Hypothalamus (tissue), 51 donors: ENCODE measurements at places on chromosomes 3 and 15.

DNA sequence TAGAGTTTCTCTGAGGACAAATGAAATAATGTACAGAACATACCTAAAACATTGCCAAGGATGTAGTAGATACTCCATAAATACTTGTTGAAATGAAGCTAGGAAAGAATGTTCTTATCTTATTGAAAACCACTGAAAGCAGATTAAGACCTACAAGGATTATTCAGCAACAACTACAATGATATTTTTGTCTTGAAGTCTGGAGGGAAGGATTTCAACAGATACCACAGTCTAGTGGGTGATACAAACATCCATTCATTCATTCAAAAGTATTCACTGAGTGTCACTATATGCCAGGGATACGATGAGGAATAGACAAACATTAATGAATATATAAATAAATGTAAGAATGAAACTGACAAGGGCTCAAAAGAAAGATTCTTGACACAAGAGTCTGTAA is 74.7 kb upstream of the THBS1 start:
- DNase-seq, result no peak

DNA sequence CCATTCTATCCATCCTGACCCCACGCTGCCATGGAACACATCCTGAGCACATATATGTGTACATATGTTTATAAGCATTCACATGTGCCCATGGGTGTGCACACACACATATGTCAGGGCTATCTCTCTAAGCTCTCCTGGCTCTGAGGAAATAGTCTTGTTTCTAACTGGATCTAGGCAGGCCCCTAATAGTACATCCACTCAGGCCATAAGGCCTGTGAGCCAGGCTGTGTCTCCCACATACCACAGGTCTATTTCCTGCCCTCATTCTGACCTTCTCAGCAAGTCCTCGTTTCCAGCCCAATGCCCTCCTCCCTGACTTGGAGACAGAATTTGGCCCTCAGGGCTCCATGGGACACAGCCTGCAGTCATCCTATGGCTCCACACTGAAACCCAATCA is 284.8 kb upstream of the CTNNB1 start:
- no peak for DNase-seq

DNA sequence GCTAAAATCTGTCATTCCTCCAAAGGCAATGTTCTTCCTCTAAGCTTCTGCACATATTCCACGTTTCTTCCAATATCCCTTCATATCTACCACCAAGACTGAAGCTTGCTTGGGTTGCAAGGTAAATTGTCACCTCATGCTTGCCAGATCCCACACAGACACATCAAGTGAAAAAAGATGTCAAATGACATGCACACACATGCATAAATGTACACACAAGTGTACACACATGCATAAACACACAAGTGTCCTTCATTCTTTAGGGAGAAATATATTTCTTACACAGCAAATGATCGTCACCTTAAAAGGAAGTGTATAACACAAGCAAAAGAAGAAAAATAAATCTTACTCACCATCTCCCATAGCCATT is 59.4 kb downstream of the CLASP2 start:
- no peak for DNase-seq

DNA sequence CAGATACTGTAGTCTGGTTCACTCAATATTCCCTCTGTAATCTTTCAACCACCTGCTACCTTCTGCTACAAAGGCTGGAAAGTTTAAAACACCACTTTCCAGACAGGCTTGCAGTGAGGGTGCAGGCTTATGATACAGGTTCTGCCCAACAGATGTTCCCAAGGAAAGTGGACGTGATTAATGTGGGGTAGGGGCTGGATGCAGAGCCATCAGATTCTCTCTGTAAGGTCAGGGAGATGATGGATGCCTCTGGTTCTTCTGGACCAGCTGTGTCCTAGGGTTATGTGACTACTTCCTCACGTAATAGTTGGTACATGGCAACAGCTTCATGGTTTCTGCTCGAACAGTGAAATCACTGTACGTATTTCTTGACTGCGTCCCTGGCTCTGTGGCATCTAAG is 11.1 kb downstream of the GPR176 start:
- no peak for DNase-seq

GRCh38 chr3:25592510-25592968 is 72.2 kb downstream of the TOP2B start:
- DNase-seq, result no peak

GRCh38 chr15:67760901-67761300 is 64.4 kb upstream of the SKOR1 start:
- no peak for DNase-seq

DNA sequence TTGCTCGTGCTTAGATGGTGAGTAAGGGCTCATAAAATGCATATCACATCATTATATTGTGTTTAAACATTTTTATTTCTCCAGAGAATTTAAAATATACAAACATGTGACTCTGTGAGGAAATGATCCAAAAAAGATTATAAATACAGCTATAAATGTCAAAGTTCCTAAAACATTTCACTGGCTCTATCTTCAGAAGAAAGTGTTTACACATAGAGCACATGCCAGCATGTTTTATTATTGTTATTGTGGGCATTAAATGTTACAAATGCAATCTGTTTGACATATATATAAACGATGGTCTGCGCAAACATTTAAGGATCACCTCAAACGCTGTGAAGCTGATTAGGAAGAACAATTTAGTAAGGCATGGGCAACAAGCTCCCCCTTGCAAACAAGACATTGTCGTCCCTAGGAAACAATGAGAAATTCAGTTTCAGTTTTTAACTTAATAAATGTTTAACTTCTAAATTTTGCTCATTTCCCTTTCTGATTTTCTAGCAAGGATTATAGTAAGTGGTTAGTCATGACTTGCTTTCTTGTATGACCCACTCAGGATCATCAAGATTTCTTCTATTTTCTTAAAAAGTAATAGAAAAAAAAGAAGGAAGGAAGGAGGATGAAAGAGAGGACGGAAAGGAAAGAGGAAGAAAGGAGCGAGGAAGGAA is 207.5 kb downstream of the SATB1 start:
- DNase-seq, result no peak

- no peak for DNase-seq
These were observed 464.8 kb downstream of the EPHA3 start for GRCh38 chr3:89572261-89572660.

- no peak for DNase-seq
These were observed 175.4 kb upstream of the NR2E3 start for GRCh38 chr15:71634820-71635560.

GRCh38 chr3:99365979-99366378 is 272.4 kb upstream of the COL8A1 start:
- DNase-seq, result no peak

GRCh38 chr3:195172039-195172684 is 98.8 kb downstream of the XXYLT1 start:
- DNase-seq, result no peak

DNA sequence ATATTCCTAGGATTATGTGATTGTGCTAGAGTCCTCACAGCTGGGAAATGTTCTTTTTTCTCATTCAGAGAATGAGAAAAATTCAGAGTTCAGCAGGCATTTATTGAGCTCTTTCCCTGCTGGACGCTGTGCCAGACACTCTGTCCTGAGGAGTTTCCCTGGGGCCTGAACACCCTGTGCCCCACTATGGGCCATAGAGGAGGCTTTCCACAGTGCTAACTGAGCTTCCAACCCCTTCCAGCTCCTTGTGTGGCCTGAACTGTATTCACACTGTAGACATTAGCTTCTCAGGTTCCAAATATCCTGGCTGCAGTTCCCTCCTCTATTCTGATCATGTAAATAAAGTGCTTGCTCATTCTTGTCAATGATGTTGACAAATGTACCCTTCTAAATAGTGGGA is 10.0 kb downstream of the ABHD2 start:
- no peak for DNase-seq
